ENCODE measurements at places on chromosomes 4 and X. TPM values are rescaled to one million over a fixed set of nuclear protein-coding genes. Genes with fewer than 3 reads are reported as not detected.

- DNase-seq, result no peak
These were observed 189.9 kb downstream of the BMPR1B start for GRCh38 chr4:94947681-94948108.

GRCh38 chr4:3500634-3501101 lies 31.6 kb downstream of the LRPAP1 start:
- DNase-seq, result no peak

GRCh38 chrX:69036674-69037573 lies 128.3 kb downstream of the PJA1 start:
- DNase-seq, result no peak

- DNase-seq, result peak; percentile 27
These were observed 28.8 kb downstream of the ING2 start for GRCh38 chr4:183533698-183534097.

DNA sequence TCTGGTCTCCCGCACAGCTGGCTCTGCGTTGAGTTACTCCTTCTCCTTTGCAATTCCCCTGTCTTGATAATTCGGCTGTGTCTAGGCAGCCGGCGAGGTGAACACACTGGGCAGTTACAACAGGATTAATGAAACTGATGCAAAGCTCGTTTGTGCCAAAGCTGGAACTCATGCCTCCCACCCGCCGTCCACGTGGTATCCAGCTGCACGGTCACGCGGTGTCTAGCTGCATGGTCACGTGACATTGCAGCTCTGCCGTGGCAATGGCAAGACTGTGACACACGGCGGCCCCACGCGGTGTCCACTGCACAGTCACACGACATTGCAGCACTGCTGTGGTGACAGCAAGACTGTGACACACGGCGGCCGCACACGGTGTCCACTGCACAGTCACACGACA lies 31.2 kb upstream of the LRPAP1 start:
- DNase-seq, result no peak

- no peak for DNase-seq
These were observed 98.1 kb downstream of the DCTD start for GRCh38 chr4:182818926-182819730.

GRCh38 chr4:88104902-88105610 lies 53.4 kb downstream of the ABCG2 start:
- peak; percentile 69 for DNase-seq

DNA sequence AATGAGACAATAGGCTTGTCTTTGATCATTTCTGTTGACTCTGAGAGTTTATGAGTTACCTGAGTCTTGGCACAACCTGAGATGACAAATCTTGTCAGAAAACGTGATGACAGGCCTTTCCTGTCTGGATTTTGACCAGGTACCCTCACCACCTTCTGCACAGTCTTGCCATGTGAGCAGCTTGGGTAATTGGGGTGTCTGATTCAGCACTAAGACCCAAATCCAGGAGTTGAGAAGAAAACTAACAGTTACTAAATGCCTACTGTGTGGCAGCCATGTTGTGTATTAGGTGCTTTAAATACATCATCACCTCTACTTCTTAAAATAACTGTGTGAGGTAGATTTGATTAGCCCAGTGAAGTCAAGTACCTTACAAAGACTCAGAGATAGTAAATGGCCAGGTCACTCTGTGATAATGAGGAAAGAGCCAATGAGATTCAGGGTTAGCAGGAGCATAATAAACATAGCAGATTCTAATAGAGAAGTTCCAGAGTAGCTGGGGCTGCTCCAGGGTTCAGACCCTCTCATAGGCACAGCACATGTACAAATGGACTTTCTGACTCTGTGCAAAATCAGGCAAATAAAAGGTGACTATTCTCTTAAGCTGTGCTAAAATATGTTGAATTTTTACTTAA lies 2.8 kb downstream of the EREG start:
- DNase-seq, result no peak

- no peak for DNase-seq
These were observed 201.1 kb downstream of the OPHN1 start for GRCh38 chrX:68232206-68232605.

DNA sequence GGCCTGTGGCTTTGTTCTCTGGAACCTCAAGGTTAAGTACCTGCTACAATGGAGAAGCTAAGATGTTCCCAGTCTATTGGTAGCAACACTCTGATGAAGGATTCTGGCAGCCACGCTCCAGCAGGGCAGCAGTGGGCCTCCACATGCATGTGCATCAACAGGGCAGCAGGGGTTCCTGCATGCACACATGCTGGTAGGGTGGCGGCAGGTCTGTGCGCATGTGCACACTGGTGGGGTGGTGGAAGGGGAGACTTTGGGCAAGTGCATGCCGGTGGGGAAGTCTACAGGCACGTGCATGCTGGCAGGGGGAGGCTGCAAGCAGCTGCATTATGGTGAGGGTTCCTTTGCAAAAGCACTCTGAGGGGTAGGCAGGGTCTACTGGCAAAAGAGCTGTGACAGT lies 160.7 kb downstream of the NKX6-1 start:
- no peak for DNase-seq

DNA sequence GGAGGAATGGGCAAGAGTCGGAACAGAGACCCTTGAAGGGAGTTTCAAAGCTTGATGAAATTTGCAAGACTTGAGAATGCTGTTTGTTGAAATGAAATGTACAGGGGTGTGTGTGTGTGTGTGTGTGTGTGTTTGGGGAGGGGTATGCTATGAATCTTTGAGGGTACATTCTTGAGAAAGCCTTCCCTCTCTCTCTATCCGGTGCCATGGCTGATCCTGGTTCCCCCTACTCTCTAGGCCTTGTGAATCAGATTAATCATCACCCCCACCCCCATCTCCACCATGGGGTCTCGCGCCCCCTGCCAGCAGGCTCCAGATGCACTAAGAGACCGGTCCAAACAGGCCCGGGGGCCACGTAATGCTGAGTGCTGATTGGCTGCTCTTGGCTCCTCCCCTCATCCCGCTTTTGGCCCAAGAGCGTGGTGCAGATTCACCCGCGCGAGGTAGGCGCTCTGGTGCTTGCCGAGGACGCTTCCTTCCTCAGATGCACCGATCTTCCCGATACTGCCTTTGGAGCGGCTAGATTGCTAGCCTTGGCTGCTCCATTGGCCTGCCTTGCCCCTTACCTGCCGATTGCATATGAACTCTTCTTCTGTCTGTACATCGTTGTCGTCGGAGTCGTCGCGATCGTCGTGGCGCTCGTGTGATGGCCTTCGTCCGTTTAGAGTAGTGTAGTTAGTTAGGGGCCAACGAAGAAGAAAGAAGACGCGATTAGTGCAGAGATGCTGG lies at the start of gene HTR2C:
Gene HTR2C, plus strand, starts transcription at position 441 of the 729 bp plus-strand sequence. CDS start 142,851 bp downstream, outside the sequence.
- DNase-seq, result no peak

DNA sequence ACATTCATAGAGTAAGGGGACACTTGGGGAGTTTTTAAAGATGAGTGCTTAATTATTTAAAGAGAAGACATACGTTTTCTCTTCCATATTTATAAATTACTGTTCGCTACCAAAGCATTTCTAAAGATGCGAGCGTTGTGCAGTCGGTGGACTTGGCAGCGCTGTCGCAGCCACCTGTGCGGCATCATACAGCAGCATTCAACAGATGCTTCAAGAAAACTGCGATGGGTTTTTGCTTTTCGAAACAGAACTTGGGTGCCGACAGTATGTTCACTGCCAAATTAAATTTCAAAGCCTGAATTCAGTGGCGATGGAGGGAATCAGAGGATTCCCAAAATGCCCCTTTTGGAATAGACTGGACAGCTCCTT lies 1.6 kb upstream of the HTR2C start:
- no peak for DNase-seq

GRCh38 chr4:176957353-176958118 lies 164.8 kb upstream of the VEGFC start:
- DNase-seq, result no peak

DNA sequence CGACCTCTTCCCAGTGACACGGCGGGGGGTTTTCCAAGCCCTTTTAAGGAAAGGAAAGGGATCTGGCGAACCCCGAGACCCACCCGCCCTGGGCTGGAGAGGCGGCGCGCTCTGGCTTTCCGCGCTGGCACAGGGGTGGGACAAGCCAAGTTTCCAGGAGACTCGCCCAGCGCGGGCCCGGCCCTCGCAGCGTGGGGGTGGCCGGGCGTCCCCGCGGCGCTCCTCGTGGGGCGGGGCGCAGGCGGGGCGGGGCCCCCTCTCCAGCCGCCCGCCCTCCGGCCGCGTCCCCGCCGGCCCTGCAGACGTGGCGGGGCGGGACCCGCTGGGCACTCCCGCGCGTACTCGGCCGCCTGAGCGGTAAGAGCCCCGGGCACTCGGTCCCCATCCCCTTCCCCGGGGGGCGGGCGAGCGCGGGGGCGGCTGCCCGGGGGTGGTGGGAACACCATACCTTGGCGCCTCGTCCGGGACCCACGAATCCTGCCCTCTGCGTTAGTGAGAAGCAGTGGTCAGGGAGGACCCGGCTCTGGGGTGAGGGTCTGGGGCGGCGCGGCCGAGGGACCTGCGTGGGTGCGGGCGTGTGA lies at the start of gene FAM114A1:
Gene FAM114A1, plus strand, starts transcription at position 329 of the 581 bp plus-strand sequence. CDS start 10,273 bp downstream, outside the sequence.
- peak; percentile 84 for DNase-seq

GRCh38 chr4:99636422-99636821 lies 21.2 kb downstream of the C4orf54 start:
- DNase-seq, result no peak

- no peak for DNase-seq
These were observed 796 bp upstream of the ZNF141 start for GRCh38 chr4:336893-337142.

DNA sequence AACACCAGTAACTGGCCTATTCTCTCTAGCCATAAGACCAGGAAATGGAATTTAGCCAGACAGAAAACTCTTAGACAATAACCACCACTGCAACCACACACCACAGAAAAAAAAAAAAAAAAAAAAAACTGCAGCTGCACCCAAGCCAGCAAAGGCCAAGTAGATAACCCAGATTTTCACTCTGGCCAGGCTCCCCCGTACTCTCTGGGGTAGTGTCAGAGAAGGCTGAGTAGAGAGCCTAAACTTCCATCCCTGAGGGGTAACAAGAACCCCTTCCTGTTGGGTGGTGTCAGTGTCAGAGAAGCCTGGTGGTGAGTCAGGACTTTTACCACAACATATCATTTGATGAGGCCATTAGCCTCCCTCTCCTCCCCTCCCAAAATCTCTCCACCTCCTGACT lies 5.6 kb upstream of the DLG3 start:
- DNase-seq, result no peak

DNA sequence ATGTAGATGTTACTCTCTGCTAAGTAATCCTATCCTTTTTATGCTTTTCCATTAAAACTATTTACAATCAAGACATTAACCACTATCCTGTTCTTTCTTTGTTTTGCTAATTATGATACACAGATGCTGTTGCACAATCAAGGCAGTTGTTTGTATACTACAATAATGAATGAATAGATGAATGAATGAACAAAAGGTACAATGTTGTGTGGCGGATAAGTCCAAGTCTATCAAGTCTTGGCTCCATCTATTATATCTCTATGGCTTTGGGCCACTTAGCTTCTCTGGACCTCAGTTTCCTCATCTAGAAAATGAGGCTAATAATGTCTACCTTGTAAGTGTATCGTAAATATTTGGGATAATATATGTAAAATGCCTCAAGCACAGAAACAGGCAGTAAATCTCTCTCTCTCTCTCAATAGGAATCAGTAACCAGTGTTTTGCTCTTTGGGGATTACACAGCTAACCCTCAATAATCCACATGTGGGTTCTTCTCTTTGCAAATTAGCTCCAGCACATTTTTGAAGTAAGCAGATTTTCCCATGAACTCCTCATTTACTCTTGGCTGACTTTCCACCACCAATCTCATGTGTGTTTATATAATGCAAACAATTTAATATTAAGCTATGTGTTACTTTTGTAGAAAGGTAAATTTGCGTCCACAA lies 27.8 kb upstream of the TSPAN5 start:
- DNase-seq, result peak; percentile 25

DNA sequence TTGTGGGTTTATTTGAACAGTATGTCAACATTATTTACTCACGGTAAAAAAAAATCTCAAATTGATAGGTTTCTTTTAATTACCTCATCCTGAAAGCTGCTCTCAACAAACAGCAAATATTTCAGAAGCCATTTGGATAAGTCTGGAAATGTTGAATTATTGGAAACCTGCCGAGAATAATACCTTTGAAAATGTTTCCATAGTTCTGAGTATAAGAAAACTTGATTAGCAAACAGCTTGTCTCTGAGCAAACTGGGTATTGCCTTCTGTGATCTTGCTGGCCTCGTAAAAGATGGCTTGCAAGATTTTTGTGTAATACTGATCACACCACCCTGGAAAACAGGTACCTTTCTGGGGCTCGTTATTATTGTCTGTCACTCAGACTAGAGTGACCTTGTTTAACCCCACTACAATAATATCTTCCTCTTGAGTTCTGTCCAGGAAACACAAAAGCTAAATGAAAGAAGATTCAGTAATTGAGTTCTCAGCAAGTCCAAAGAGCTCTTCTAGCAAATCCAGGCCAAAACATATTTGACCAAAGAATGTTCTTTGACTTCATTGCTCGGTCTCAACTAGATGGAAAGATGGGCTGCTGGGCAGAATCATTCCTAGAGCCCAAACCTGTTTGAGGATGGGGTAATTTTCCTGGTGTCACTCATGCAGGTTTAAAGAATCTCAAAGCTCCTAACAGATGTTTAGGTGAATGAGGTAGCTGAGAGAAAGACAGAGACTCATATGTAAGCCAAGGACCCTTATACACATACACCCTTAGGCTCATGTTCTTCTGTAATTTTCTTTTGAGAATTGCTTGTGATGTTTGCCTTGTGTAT lies 255.6 kb upstream of the JADE1 start:
- DNase-seq, result no peak

DNA sequence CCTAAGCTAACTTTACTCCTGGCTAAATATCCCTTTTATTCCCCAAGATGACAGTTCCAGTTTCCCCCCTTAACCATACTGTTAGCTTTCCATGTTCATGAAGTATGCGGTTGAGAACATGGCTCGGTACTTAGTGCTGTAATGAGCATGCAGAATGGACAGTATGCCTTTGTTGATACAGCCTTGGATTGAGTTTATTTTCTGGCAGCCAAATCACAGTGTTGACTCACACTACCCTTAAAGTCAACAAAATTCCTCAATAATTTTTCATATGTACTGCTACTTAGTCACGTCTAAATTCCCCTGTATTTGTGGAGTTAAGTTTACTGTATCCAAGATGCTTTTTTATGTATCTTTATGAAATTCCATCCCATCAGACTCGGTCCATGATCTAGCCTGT lies 1.4 kb upstream of the VEGFC start:
- peak; percentile 83 for DNase-seq

The ARHGEF38 gene
- not detected for total RNA-seq

The ITGB1BP2 gene
- 6.5 TPM for total RNA-seq

The MAGEA2B gene
- not detected for total RNA-seq

The TNIP3 gene
- total RNA-seq, result 0.32 TPM

The KLB gene
- total RNA-seq, result not detected

The PNMA6F gene
- not detected for total RNA-seq

The CTAG2 gene
- total RNA-seq, result not detected

The SORCS2 gene
- under 0.01 TPM for total RNA-seq

The JAKMIP1 gene
- total RNA-seq, result not detected

The INTU gene
- total RNA-seq, result 7.4 TPM

The XG gene
- 4.7 TPM for total RNA-seq

The RAB9B gene
- 0.64 TPM for total RNA-seq
